ENCODE measurements at places on chromosomes 16 and 17. TPM values are rescaled to one million over a fixed set of nuclear protein-coding genes. Genes with fewer than 3 reads are reported as not detected.

Gene CNTNAP1
- polyA plus RNA-seq = 9.4 TPM

Gene TMEM94
- polyA plus RNA-seq = 54.0 TPM

Gene VPS9D1
- polyA plus RNA-seq = 10.8 TPM

Gene EVPL
- 0.20 TPM for polyA plus RNA-seq

Gene CDIP1
- polyA plus RNA-seq = 46.2 TPM

Gene LGALS9C
- polyA plus RNA-seq = not detected

Gene TEDC2
- 4.4 TPM for polyA plus RNA-seq

Gene MFAP4
- 248 TPM for polyA plus RNA-seq

Gene SLC16A6
- polyA plus RNA-seq = 0.57 TPM

Gene TP53TG3
- not detected for polyA plus RNA-seq

Gene MPV17L
- polyA plus RNA-seq = 3.4 TPM

Gene KRTAP4-6
- polyA plus RNA-seq = not detected

Gene BIRC5
- polyA plus RNA-seq = 12.2 TPM
